ENCODE measurements at places on chromosomes 3 and 15.
A peak's percentile ranks its signal among the peaks of the same experiment; 100 is the strongest.

GRCh38 chr3:71025010-71025409 is 558.5 kb downstream of the FOXP1 start:
- DNase-seq = no peak

GRCh38 chr3:69906351-69906966 is 93.1 kb upstream of the SAMMSON start:
- DNase-seq = no peak

DNA sequence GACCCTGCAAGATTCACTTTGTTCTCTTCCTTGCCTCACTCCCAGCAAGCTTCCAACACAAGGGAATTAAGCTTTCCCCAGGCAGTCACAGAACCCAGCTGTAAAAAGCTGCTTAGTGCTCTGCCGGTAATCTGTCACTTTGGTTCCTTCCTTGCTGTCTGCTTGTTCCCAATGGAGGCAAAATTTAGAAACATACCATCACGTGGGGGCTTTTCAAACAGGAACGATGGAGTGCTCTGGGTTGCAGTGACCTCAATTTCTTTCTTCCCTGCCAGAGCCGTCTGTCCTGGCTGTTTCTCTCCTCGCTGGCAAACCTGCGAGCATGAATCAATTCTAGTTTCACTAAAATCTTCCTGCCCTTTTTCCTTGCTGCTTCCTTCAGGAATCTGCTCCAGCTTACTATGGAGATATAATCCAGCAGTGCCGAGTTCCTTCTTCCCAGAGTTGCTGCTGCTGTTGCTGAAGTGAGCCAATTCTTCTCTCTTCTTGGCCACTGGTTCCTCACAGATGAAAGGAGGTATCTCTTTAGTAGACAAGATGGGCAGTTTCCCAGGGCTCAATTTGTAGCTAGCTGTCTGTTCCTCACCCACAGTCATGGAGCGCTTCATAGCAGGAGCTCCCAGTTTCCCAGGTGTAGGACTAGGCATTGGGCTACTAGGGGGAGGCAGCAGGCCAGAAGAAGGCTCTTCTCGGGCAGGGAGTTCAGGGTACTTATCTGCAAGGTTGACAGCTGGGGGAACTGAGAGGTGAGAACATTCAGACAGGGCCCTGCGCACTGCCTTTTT is 88.1 kb downstream of the DHX30 start:
- no peak for DNase-seq

- no peak for DNase-seq
These were observed 644.9 kb upstream of the DPPA4 start for GRCh38 chr3:109982201-109982600.

DNA sequence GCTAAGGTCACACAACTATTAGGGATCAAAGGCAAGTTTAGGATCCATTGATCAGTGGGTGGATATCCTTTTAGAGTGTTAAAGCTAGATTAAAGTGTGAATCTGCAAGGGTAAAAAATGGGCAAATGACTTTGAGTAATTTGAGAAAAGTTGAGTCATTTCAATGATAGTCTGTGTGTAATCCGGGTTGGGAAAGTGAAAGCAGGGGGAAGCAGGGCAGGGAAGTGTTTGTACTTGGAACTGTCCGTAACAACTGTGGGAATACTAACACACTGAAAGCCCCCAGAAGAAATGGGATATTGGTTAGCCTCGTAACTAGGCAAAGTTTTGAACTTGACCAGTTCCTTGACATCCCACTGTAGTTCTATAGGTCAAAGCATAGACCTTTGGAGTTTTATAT is 187.2 kb upstream of the SLITRK3 start:
- DNase-seq = no peak

- no peak for DNase-seq
These were observed 272.2 kb upstream of the NR2E3 start for GRCh38 chr15:71538181-71538580.

DNA sequence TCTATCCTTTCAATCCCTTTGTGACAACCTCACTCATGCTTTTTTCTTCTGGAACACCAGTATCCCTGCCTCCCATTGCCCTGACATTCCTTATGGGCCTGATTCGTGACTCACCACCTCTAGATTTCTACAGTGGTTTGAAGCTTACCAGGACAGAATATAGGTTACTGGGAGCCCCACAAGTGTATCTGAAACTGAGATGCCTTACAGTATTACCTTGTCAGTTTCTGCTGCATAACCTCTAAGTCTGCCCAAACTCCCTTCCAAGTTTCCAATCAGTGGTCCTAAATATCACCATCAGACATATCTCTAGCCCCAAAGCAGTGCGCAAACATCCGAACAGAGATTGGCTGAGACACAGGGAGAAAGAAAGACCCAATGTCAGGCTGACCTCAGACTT is 5.6 kb downstream of the CPB1 start:
- no peak for DNase-seq

DNA sequence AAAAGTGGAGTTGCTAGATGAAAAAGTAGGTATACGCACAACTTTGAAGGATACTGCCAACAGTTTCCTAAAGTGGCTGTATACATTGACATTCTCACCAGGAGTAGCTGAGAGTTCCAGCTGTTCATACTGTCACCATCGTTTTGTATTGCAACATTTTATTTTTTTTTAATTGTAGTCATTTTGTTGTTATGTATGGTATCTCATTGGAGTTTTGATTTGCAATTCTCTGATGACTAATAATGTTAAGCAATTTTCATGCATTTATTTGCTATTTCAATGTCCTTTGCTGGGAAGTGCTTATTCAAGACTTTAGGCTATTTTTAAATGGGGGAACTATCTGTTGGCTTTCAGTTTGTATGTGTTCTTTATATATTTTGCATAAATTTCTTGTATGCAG is 185.1 kb upstream of the TGFBR2 start:
- peak; percentile 77 for DNase-seq

DNA sequence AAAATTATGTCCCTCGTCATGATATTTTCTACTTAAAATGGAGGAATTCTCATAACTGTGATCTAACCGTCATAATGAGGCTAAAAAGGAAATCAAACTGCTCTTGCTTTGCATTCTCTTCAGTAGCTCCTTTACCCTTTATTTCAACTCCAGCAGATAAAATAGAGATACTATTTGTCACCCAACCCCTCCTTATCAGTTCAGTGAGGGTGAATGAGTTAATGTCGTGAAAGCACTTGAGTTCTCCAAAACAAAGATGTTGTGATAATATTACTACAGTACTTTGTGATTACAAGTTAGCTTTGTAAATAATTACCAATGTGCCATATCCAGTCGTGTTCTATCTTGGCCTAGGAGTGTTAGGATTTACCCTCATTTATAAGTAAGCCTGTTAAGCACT is 63.4 kb upstream of the ANKRD28 start:
- DNase-seq = no peak

DNA sequence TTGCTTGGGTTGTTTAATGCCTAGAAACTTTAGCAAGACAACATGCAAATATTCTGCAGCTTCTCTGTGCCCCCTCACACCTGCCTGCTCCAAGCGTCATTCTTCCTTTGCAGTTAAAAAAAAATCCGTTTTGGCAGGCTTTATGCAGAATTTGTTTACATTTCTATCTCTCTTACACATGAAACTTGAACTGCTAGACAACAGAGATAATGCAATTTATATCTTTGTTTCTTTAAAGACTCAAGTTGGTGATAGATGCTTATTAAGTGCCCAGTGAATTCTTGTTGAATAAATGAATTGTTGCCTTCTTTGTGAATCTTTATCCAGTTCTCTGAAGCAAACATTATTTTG is 53.2 kb downstream of the CHST2 start:
- DNase-seq = no peak

- peak; percentile 81 for DNase-seq
These were observed 5.9 kb downstream of the MESP2 start for GRCh38 chr15:89781891-89782618.

GRCh38 chr3:132690040-132690439 is 29.9 kb downstream of the UBA5 start:
- no peak for DNase-seq

GRCh38 chr3:46353647-46354410 is at the start of gene CCR2:
CCR2 (plus strand) TSS chr3:46354111; CDS start chr3:46357528, 3,417 bp downstream.
- peak; percentile 44 for DNase-seq

GRCh38 chr3:30347679-30348216 is 258.7 kb upstream of the TGFBR2 start:
- peak; percentile 5 for DNase-seq

GRCh38 chr3:23663246-23663645 is 142.5 kb upstream of the UBE2E1 start:
- no peak for DNase-seq

DNA sequence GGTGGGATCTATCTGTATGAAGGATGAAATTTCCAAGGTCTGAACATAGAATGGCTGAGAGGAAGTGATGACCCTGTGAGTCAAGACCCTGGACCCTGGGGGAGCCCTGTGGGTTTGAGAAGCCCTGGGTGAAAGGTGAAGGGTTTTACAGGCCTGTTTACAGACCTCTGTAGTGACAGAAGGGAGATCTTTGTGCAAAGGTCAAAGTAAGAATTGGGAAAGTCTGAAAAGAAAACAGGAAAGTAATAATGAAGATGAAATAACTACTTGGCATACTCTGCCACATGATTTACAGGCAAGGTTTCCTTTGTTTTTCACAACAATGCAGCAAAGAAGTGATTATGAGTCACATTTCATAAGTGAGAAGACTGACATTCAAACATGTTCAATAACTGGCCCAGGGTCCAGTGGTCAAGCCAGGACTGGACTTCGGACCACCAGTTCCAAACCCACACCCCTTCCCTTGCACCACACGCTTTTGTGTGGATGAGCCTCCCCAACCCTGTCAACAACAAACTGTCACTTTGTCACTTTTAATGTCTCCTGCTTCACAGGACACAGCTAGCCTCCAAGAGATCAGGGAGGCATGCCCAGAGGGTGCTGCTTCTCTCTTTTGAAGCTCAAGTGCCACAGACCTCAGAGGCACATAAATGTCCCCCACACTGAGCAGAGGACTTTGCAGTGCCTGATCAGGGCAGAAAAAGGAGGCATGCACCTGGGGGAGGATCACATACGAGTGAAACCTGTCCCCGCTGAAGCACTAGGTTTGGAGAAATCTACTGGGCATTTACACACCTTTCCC is 21.5 kb downstream of the CD86 start:
- no peak for DNase-seq

DNA sequence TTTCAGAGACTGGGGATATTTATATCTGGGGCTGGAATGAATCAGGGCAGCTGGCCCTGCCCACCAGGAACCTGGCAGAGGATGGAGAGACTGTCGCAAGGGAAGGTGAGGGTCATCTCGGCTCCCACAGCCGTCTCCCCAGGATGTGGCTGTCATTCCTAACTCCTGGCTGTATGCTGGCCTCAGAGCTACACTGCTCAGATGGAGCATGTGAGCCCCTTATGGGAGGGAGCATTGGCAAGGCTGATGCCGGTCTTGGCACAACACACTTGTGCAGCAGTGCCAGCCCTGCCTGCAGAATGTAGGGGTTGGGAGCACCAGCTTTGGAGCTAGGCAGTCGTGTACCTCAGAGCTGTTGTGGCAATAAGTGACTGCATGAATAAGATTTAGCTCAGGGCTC is 5.2 kb downstream of the RCCD1 start:
- no peak for DNase-seq

GRCh38 chr3:64680334-64680733 is 7.5 kb downstream of the ADAMTS9 start:
- DNase-seq = no peak

All from CD14-positive monocyte (primary cell).